ENCODE measurements at places on chromosomes 4 and X.

DNA sequence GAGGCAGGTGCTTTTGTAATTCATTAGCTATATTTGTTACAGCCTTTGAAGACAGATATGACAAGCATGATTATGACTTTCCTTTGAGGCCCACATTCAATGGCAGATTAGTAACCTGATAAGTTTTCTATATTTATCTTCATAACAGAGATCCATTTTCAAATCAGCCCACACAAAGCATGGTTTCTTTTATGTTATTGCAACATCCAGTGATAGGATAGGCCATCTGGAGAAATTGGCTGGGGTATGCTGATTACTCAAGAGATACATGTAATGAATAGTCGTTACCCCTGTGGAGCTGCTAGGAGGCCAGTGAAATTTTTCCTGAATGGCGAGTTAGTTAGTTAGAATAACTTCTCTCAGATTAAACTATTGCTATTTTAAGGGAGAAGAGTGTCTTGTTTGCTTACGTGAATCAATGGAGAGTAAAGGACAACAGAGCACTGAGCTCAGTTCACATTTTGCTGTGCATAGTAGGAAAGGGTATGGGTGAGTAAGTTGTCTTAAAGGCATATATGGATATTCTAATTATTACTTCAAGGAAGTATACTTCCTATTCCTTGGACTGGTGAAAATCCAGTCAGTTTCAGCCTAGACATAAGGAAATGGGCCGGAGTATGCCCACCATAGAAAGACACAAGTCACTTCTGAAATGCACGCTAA, 79.2 kb upstream of the DKK2 start:
- peak; percentile 75 for DNase-seq

DNA sequence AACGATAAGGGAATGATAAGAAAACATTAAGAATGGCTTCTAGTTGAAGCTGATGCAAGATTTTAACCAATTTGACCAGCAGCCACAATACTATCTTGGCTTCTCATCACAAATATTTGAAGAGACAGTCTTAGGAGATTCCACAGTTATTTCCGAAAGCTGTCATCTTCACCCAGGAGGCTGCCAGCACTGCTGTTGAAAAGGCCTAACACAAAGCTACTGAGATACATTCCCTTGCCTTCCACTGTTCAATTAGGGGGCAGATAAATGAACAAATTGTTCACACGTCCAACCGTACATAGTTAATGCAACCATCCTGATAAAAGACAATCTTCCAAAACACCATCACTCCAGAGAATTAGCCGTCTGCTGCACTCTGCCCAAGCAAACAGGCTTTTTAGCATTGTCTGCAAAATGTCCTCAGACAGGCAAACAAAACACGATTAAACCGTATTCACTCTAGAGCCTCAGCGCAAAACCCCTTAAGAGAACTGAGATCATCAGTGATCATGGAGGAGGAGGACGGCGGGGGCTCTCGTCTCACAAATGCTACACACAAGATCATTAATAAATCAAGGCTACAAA, 189.8 kb upstream of the PSAPL1 start:
- no peak for DNase-seq

DNA sequence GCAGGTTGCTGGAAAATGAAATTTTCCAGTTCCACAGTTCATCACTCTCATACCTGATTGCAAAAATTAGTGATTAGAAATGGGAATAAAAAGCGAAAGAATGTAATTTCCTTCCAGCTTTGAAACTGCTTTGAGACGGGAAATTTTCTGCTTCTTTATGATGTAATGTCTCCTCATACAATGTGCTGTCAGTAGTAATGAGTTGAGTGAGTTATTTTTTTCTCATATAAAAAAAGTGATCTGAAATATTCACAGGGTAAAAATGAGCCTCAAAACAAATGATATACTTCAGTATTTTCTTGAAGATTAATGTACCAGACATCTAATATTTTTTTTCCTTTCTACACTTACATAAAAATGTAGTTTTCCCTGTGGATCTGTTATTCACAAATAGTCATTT, 179.1 kb upstream of the FAT4 start:
- no peak for DNase-seq

DNA sequence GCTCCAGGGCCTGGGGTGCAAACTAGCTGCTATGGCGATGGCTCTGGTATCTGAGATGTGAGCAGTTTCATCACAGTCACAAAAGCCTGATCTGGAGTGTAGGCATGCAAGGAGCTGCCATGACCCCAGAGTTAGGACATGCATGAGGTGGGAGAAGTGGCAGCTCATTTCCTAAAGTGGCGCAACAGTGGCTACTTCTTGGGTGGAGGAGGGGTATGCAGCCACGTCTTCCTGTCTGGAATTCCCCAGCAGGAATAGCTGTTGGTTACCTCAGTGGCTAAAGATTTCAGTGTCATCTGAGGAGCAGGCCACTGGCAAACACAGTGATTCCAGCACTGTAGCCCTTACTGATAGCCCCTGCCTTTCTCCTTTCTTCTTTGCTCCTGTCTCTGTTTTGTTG, 1382.5 kb downstream of the C4orf33 start:
- DNase-seq, result no peak

GRCh38 chr4:136012220-136012619, 1520.1 kb downstream of the PCDH18 start:
- no peak for DNase-seq

GRCh38 chrX:143461606-143462005, 55.7 kb downstream of the SPANXN3 start:
- DNase-seq, result no peak

GRCh38 chr4:15078682-15079642, 76.7 kb downstream of the CPEB2 start:
- DNase-seq, result no peak

- DNase-seq, result no peak
Observed at GRCh38 chrX:32451954-32452695, 759.2 kb downstream of the DMD start.

- DNase-seq, result no peak
Observed at GRCh38 chr4:78588894-78589545, 37.5 kb downstream of the ANXA3 start.

GRCh38 chrX:57899906-57900305, 10.4 kb downstream of the ZXDA start:
- DNase-seq, result no peak

DNA sequence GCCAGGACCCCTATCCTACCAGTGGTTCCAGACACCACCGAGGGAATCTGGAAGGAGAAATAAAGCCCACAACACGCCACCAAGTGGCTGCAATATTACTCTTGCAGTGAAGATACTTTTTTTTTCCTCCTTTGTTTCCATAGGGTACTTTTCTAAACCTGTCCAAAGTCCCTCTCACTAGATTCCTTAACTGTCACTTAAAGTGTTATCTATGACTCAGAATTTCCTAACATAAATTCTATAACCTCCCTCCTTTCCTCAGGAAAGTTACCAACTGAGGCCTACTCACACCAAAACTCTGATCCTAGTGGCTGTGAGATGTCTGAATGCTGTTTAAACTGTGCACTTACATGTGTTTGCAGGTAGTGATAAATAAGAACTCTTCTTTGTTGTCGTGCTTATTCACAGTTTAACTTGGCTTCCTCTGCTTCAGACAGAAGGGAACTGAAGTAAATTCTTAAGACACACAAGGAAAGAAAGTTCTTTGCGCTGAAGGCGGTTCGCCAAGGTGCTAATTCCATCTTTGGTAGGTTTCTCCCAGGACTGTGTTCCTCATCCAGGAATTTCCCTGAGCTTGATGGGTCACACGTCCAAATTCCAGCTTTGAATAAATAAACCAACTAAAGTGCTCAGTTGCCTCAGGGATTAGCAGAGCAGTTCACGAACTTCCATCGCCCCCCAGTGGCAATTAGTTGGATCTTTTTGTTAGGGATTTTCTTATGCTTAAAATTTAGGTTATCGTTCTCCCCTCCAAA, 10.7 kb upstream of the HCCS start:
- DNase-seq, result peak; percentile 8

DNA sequence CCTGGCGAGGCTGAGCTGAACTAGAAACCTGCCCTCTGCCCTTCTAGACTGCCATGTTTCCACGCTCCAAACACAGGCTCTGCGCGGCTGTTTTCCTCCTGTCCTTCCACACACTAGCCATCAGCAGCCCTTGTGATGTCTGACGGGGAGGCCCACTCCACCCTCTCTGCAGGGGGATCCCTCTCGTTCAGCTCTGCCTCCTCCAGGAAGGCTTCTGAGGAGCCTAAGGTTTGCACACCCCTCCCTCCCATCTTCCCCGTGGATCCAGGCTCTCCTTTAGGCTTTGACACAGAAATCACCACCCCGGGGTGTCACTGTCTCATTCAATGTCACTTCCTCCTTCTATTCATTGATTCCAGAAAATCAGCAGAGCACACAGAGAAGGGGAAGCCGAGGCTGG, 38.6 kb upstream of the CRMP1 start:
- DNase-seq, result no peak

DNA sequence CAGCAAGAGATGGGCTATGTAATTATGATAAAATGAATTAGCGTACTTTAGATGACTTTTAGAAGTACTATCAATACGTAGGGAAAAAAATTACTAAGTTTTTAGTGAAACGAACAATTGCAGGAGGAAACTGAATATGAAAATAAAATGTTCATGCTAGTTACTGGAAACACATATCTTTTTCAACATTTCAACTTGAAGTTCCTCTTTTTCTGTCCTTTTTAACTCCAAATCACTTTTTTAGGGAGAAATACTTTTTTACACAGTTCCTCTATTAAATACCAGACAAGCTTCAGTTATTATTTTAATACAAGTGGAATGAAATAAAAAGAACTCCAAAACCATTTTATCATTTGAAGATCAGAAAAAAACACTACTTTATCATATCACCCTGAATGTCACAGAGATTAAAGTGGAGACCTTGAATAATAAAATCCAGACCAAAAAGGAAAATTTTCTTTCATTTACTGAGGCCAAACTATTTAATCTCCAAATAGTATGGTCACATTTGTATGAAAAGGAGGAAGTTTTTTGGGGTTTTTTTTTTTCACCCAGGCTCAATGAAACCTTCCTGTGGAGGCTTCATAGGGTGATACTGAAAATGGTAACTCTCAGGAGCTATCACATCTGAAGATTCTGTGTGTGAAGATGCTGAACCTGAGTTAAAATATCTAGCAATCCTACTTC, 306.2 kb downstream of the INPP4B start:
- no peak for DNase-seq

GRCh38 chrX:84168574-84168973, 19.4 kb downstream of the RPS6KA6 start:
- DNase-seq, result no peak

- DNase-seq, result no peak
Observed at GRCh38 chr4:141328560-141329173, 108.0 kb downstream of the ZNF330 start.

DNA sequence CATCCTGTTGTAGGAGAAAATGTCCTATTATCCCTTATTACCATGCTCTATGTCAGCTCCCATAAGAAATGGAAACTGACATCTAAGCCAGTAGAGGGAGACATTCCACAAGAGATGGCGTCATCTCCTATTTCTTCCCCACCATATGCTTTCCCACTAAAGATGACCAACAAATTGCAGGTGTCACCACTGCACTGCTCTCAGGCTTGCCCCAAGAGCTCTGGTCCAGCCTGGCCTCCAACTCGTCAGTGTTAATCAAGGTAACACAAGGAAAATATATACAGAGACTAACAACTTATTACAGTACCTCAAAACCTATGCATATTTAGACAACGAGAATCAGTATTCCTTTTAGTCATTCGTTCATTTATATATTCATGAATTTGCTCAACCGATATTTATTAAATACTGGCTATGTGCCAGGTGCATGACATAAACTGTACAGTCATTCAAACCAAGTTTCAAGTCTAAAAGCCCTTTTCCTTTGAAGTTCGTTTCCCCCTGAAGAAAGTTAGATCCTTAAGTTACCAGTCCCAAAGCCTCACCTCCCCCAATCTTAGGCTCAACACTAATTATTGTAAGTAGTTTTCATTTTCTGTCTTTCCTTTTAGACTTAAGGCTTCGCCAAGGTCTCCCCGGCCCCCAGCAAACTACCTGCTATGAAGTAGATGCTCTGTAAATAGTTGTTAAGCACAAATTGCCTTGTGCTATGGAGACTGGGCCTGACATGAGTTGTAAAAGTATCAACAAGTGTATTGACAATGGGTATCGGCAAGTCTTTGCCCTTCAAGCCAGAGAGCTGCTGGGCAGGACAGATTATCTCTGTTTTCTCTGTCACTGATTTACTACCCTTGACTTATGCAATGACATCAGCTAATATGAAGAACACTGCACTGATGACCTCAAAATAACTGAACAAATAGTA, 3.1 kb upstream of the FGB start:
- DNase-seq, result peak; percentile 27

- DNase-seq, result peak; percentile 66
Observed at GRCh38 chrX:103215425-103215991, 600 bp downstream of the BEX4 start.
